ENCODE measurements at places on chromosomes 16 and 17. TPM values are rescaled to one million over a fixed set of nuclear protein-coding genes. Genes with fewer than 3 reads are reported as not detected.
A peak's percentile ranks its signal among the peaks of the same experiment; 100 is the strongest.

- DNase-seq = peak; percentile 30
- H3K4me1 ChIP-seq = peaks cover 32% of the 10 kb centered on the region
- peak overlapping the region; percentile 99 for H3K4me3 ChIP-seq
- peaks cover 31% of the 10 kb centered on the region for H3K36me3 ChIP-seq
These were observed 957 bp downstream of the OXLD1 start for GRCh38 chr17:81665205-81666091.

- H3K36me3 ChIP-seq = no peaks in the 10 kb centered on the region
- H3K27me3 ChIP-seq = peaks cover 14% of the 10 kb centered on the region
- no peak overlapping the region for H3K27ac ChIP-seq
- DNase-seq = peak; percentile 64
These were observed 12.7 kb upstream of the CD300A start for GRCh38 chr17:74453665-74454196.

- no peaks in the 10 kb centered on the region for H3K36me3 ChIP-seq
- no peak for DNase-seq
- no peaks in the 10 kb centered on the region for H3K27me3 ChIP-seq
- no peak overlapping the region for H3K4me3 ChIP-seq
These were observed 28.8 kb upstream of the RMI2 start for GRCh38 chr16:11316331-11317015.

GRCh38 chr16:22348291-22348690, 26.1 kb downstream of the CDR2 start:
- peaks cover 20% of the 10 kb centered on the region for H3K4me1 ChIP-seq
- no peak for DNase-seq
- no peak overlapping the region for H3K27ac ChIP-seq

The ZDHHC1 gene
- total RNA-seq = 0.88 TPM

DNA sequence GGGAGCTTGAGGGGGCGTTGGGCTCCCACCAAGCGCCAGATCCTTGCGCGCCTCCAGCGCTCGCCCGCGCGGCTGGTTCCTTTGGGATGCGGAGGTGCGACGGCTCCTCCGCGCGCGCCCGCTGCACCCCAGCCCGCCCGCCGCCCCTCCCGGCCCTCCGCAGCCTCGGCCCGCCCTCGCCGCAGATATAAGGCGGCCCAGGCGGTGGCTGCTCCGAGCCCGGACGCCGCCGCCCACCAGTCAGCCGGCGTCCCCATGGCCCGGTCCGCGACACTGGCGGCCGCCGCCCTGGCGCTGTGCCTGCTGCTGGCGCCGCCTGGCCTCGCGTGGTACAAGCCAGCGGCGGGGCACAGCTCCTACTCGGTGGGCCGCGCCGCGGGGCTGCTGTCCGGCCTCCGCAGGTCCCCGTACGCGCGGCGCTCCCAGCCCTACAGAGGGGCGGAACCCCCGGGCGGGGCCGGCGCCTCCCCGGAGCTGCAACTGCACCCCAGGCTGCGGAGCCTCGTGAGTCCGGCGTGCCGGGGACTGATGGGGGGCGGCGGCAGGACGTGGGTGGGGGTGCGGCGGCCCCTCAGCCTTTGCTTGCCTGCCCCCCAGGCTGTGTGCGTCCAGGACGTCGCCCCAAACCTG, at the start of gene NPB:
TSS of gene NPB (plus strand) at position 216 of the 630 bp plus-strand sequence. CDS start at position 256, 40 bp downstream.
- no peak for DNase-seq
- peaks cover 3% of the 10 kb centered on the region for H3K27me3 ChIP-seq
- peaks cover 11% of the 10 kb centered on the region for H3K36me3 ChIP-seq
- H3K4me3 ChIP-seq = no peak within 1 kb of the TSS

The CENPN gene
- 67.8 TPM for total RNA-seq

GRCh38 chr16:16083421-16084156, 134.2 kb downstream of the ABCC1 start:
- H3K27ac ChIP-seq = no peak overlapping the region
- H3K4me1 ChIP-seq = no peaks in the 10 kb centered on the region

GRCh38 chr17:65230040-65230439, 92.9 kb downstream of the RGS9 start:
- peak overlapping the region; percentile 84 for H3K27ac ChIP-seq
- H3K4me3 ChIP-seq = no peak overlapping the region
- H3K27me3 ChIP-seq = peaks cover 32% of the 10 kb centered on the region
- DNase-seq = no peak

DNA sequence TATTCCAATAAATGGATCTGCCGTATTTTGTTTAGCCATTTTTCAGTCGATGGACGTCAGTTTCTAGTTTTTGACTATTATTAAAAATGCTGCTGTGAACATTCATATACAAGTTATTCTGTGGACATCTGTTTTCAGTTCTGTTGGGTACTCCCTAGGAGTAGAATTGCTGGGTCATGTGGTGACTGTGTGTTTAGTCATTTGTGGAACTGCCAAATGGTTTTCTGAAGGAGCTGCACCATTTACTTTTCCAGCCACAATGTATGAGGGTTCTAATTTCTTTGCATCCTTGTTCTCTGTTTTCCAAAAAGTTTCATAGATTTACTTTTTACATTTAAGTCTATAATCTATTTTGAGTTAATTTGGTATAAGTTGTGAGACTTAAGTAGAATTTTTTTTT, 29.5 kb downstream of the CYLD start:
- no peak for DNase-seq
- no peak overlapping the region for H3K4me3 ChIP-seq
- peaks cover 65% of the 10 kb centered on the region for H3K4me1 ChIP-seq
- no peaks in the 10 kb centered on the region for H3K27me3 ChIP-seq
- peak overlapping the region; percentile 31 for H3K27ac ChIP-seq

The IGF2BP1 gene
- total RNA-seq = not detected

GRCh38 chr17:72380120-72380519, 259.3 kb downstream of the SOX9 start:
- DNase-seq = no peak
- H3K27ac ChIP-seq = no peak overlapping the region
- no peaks in the 10 kb centered on the region for H3K4me1 ChIP-seq
- no peak overlapping the region for H3K4me3 ChIP-seq
- H3K27me3 ChIP-seq = no peaks in the 10 kb centered on the region

The TBC1D3G gene
- not detected for total RNA-seq

DNA sequence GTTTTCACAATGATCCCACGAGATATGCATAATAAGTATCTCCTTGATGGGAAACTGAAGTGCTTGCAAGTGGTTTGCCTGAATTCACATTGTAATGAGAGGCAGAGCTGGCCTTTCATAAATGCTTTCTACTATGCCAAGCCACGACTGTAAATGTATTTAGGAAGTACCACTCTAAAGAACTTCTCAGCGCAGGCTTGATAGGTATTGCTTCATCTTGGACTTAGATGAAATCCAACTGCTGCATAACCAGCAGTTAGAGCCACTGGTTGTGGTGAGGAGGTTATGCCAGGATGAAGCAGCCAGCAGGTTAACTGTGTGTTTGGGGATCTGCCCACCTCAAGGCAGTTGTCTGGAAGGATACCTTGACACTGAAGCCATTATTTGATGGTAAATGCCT, 26.8 kb downstream of the MARCHF10 start:
- H3K4me1 ChIP-seq = no peaks in the 10 kb centered on the region
- H3K4me3 ChIP-seq = no peak overlapping the region
- H3K27ac ChIP-seq = no peak overlapping the region
- peaks cover 4% of the 10 kb centered on the region for H3K27me3 ChIP-seq
- DNase-seq = no peak
- H3K36me3 ChIP-seq = no peaks in the 10 kb centered on the region

GRCh38 chr16:54928016-54928356, 2.7 kb upstream of the IRX5 start:
- peak overlapping the region; percentile 85 for H3K4me3 ChIP-seq
- peaks cover 65% of the 10 kb centered on the region for H3K27me3 ChIP-seq
- no peak for DNase-seq

DNA sequence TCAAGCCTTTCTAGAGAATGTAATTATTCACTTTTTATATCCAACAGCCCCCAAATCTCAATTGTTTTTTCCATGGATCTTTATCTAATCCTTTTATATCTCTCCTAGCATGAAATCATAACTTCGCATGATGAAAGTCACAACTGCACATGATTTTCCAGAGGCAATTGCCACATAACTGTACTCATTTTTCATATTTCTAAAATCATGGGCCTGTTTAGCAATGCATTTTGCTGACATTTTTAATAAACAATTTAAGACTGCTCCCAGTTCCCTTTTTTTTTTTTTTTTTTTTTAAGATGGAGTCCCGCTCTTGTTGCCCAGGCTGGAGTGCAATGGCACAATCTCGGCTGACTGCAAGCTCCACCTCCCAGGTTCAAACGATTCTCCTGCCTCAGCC, 83.5 kb downstream of the VMP1 start:
- peaks cover 2% of the 10 kb centered on the region for H3K27me3 ChIP-seq
- H3K4me3 ChIP-seq = no peak overlapping the region
- peaks cover 46% of the 10 kb centered on the region for H3K4me1 ChIP-seq
- peaks cover 16% of the 10 kb centered on the region for H3K36me3 ChIP-seq
- DNase-seq = no peak
- H3K27ac ChIP-seq = peak overlapping the region; percentile 81

- H3K36me3 ChIP-seq = peaks cover 2% of the 10 kb centered on the region
- H3K4me1 ChIP-seq = peaks cover 4% of the 10 kb centered on the region
- H3K27me3 ChIP-seq = peaks cover 3% of the 10 kb centered on the region
- no peak overlapping the region for H3K27ac ChIP-seq
- H3K4me3 ChIP-seq = no peak overlapping the region
These were observed 58.1 kb downstream of the CYB5B start for GRCh38 chr16:69482410-69482991.

GRCh38 chr16:11742093-11742535, 543 bp downstream of the TXNDC11 start:
- peak; percentile 55 for DNase-seq
- H3K36me3 ChIP-seq = peaks cover 14% of the 10 kb centered on the region
- H3K4me3 ChIP-seq = peak overlapping the region; percentile 99
- H3K27me3 ChIP-seq = no peaks in the 10 kb centered on the region
- peak overlapping the region; percentile 93 for H3K27ac ChIP-seq

The MT1G gene
- 28.5 TPM for total RNA-seq

DNA sequence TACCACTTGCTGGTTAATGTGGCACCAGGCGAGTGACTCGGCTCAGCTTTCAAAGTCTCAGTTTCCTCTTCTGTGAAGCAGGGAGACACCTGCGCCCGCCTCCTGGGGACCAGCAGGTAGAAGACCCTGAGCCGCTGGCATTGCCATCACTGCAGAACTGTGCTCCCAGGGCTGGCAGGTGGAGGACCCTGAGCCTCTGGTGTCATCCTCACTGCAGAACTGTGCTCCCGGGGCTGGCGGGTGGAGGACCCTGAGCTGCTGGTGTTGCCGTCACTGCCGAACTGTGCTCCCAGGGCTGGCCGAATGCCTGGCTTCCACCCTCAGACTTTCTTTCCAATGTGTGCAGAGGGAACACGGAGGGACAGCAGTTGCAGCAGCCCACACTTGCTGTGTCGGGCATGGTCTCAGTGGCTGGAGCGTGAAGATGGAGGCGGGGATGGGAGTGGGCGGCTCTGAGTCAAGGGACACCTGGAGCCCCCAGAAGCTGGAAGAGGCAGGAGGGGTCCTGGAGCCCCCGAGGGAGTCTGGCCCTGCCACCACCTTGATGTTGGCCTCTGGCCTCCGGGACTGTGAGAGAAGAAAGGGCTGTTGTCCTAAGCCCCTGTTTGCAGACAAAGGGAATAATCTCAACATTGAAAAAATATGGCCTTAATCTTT, 75.8 kb upstream of the METTL9 start:
- no peak overlapping the region for H3K27ac ChIP-seq
- H3K4me1 ChIP-seq = peaks cover 6% of the 10 kb centered on the region
- H3K36me3 ChIP-seq = peaks cover 3% of the 10 kb centered on the region
- H3K27me3 ChIP-seq = peaks cover 5% of the 10 kb centered on the region

The PLCG2 gene
- 13.7 TPM for total RNA-seq

- H3K4me3 ChIP-seq = no peak overlapping the region
- H3K27me3 ChIP-seq = no peaks in the 10 kb centered on the region
- DNase-seq = no peak
- no peaks in the 10 kb centered on the region for H3K4me1 ChIP-seq
- no peaks in the 10 kb centered on the region for H3K36me3 ChIP-seq
- H3K27ac ChIP-seq = no peak overlapping the region
These were observed 10.3 kb downstream of the ZNF469 start for GRCh38 chr16:88393034-88393433.

- no peak for DNase-seq
- no peak overlapping the region for H3K27ac ChIP-seq
- no peaks in the 10 kb centered on the region for H3K36me3 ChIP-seq
- H3K4me3 ChIP-seq = no peak overlapping the region
These were observed 225.1 kb downstream of the IRX3 start for GRCh38 chr16:54061454-54061853.

DNA sequence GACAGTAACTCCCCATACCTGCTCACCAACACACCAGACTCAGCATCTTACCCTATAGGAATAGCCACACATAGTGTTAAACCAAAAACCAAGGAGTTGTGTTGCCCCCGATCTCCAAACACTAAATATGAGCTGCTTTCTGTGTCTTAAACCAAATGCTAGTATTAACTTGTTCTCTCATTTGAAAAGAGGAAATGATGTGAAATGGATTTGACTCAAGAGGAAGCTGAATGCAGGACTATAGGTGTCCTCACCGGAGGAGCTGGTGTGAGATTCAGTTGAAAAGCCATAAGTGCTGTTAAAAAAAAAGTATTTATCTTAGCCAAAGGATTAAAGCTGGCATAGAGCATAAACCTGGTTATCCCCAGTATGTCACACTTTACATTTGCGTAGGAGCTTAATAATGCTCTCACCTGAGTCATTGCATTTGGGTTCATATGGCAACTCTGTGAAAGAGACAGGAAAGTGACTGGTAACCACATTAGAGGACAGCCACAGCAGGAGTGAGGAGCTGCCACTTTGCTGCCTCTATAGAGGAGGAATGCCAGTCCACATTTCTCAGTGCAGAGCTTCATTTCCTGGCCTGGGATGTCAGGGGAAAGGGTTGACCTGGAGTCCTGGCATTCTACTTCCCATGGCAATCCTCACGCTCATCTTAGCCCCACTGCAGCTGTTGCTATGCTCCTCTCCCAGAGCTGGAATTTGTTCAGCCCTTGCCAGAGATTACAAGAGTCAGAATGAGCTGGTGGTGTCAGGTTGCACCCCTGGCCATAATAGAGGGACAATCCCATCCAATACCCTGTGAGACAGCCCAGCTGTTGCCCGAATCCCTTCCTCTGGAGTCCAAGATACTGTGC, 143.3 kb upstream of the ANKFN1 start:
- no peak overlapping the region for H3K4me3 ChIP-seq
- no peak overlapping the region for H3K27ac ChIP-seq
- DNase-seq = no peak

- H3K36me3 ChIP-seq = no peaks in the 10 kb centered on the region
- H3K4me3 ChIP-seq = no peak overlapping the region
- DNase-seq = no peak
- H3K27me3 ChIP-seq = no peaks in the 10 kb centered on the region
- no peak overlapping the region for H3K27ac ChIP-seq
- no peaks in the 10 kb centered on the region for H3K4me1 ChIP-seq
These were observed 676.3 kb upstream of the CDH8 start for GRCh38 chr16:62712566-62712965.

All from activated T-helper 1 cell treated with anti-CD3 and anti-CD28 coated beads, Interleukin-12 subunit alpha, Interleukin-12 subunit beta, Interleukin-2, Interleukin-4 antibody, amounts not matched to agents 30 ng/mL and 10 ng/mL and 1 ng/mL, durations not matched to agents 14 hours and 24 hours and 36 hours (primary cell).